Foreskin keratinocyte (primary cell): ENCODE measurements at places on chromosomes 13 and 19.
A peak's percentile ranks its signal among the peaks of the same experiment; 100 is the strongest.

GRCh38 chr13:112241288-112241687 is 134.9 kb upstream of the SPACA7 start:
- no peak for DNase-seq

GRCh38 chr19:17949956-17950309 is 17.0 kb upstream of the KCNN1 start:
- DNase-seq = no peak

GRCh38 chr19:29467824-29468401 is 57.9 kb upstream of the VSTM2B start:
- DNase-seq = peak; percentile 2

- DNase-seq = no peak
Measured at GRCh38 chr13:33145667-33146066, 129.4 kb downstream of the KL start.

DNA sequence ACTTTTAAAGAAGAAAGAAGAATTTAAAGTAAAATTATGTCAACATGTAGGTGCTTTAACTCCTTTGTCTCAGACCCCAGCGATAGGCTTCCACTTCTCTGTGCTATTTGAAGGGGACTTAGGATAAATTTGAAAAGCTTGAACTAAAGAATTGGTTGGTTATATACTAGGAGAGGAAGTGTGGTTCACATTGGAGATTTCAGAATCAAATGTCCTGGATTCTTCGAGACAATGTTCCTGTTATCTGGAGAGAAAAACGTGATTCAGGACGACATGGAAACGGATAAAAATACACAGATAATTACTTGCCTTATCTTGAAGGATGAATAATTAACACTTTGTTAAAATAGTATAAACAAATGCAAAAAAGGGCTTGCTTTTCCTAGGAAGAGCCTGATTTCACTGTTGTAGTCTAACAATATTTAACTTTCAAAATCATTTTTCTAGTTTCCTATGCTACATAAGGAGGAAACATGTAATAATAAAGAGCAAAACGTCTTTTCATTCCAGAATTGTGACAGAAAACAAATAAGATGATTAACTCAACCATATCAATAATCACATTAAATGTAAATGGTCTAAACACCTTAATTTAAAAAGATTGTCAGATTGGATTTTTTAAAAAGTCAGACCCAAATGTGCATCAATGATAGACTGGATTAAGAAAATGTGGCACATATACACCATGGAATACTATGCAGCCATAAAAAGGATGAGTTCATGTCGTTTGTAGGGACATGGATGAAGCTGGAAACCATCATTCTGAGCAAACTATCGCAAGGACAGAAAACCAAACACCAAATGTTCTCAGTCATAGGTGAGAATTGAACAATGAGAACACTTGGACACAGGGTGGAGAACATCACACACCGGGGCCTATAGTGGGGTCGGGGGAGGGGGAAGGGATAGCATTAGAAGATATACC is 724 bp upstream of the ZNF780A start:
- DNase-seq = no peak

DNA sequence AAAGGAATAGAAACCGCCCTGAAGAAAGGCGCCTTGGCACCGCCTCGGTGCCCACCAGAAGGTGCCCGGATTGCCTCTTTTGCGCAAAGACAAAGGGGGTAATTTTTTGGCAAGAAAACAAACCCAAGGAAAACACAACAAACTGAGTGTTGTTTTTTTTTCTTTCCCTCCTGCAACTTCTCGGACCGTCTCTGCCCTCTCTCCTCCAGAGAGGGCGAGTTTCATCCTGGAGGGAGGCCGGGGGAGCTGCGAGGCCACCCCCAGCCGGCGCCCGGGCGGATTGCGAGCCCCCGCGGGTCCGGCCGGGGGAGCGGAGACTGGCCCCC is 2.3 kb downstream of the ZNF536 start:
- no peak for DNase-seq

- DNase-seq = no peak
Measured at GRCh38 chr19:18610556-18611326, 1.9 kb upstream of the TMEM59L start.

DNA sequence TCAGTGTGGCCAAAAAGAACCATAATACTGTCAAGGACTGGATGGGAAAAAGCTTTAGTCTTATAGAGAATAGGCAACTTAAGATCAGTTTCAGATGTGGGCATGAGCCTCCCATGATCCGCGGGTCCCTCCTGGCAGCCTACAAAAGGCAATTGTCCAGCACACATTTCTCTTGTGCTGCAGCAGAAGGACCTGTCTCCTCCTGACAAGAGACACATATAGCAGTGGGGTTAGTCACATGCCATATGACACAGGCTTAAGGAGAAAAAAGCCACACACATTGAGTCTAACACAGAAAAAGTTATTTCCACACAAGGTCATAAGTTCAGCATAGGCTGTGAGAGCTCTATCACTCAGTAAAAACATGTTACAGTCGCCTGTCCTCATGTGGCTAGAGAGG is 1378.7 kb upstream of the PRR20A start:
- no peak for DNase-seq

DNA sequence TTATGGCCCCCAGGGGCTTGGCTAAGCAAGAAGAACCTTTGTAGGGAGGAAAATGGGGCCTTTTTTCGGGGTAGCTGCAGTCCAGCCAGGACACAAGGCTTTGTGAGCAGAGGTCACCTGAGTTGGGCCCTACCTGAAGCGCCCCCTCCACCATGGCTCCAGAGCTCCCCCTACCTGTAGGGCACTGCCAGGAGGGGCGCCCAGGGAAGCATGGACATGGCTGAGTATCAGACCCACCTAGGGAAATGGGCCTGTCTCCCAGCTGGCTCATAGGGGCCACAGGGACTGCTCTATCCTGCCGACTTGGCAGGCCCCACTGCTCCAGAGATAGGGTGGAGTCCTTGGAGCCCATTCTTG is 9.0 kb upstream of the CEBPA start:
- no peak for DNase-seq

- no peak for DNase-seq
Measured at GRCh38 chr13:109657395-109657794, 129.0 kb downstream of the IRS2 start.

GRCh38 chr13:102688306-102688973 is 6.4 kb downstream of the METTL21C start:
- DNase-seq = no peak

DNA sequence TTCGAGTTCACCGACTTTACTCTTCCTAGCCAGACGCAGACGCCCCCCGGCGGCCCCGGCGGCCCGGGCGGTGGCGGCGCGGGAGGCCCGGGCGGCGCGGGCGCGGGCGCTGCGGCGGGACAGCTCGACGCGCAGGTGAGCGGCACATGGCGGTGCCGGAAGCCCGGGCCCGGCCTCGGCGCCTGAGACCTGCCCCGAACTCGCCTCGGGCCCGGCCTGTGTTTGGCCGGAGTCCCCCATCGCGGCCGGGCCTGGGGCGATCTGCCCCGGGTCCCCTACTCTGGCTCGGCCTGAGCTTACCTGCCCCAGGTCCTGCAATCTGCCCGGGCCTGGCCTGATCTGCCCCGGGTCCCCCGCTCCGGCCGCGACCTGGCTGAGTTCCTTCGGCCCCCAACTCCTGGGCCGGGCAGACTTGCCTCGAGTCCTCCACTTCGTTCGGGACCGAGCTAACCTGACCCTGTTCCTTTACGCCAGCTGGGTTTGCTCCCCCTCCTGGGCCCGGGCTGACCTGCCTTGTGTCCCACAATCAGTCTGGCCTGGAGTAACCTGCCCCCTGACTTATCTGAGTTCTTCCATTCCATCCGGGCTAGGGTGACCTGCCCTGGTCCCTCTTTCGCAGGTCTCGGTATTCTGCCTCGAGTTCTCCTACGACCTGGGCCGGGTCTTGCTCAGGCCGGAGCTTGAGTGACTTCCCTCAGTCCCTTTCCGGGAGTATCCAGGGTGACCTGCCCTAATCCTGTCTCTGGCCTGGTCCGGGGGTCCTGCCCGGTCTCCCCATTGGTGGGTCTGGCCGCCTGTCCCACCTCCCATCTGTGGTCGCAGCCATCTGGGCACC is 764 bp downstream of the UPF1 start:
- peak; percentile 11 for DNase-seq

DNA sequence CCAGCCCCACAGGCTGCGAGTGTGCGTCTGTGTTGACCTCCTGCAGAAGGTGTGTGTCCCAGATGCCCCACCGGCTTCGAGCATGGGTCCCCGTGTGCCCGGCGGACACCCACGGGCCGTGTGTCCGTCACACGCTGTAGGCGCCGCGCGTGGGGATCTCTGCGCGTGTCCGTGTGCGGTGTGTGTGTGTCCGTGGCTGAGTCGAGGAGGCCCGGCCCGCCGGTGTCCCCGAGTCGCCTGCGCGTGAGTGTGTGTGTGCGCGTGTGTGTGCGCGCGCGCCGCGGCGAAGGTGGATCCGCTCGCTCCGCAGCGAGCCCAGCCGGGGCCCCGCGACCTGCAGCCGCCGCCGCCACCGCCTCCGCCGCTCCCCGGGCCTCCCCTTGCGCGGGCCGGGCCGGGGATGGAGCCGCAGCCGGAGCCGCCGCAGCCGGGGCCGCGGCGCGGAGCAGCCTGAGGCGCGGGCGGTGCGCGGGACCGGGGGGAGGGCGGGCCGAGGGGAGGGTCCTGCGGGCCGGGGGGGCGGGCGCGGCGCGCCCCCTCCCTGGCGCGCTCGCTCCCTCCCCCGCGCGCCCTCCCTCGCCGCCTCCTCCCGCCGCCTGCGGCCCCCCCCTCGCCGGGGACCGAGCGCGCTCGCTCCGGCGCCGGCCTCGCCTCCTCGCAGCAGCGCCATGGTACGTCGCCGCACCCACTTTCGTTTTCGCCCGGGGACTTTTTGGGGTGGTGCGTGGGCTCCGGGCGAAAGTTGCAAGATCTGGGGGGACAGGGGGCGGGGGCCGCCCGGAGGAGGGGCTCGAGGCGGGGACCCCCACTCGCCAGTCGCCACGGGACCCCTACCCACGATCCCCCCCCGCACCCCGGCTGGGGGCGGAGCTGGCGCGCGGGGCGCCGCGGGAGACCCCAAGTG is 7.1 kb upstream of the NFIC start:
- DNase-seq = no peak

DNA sequence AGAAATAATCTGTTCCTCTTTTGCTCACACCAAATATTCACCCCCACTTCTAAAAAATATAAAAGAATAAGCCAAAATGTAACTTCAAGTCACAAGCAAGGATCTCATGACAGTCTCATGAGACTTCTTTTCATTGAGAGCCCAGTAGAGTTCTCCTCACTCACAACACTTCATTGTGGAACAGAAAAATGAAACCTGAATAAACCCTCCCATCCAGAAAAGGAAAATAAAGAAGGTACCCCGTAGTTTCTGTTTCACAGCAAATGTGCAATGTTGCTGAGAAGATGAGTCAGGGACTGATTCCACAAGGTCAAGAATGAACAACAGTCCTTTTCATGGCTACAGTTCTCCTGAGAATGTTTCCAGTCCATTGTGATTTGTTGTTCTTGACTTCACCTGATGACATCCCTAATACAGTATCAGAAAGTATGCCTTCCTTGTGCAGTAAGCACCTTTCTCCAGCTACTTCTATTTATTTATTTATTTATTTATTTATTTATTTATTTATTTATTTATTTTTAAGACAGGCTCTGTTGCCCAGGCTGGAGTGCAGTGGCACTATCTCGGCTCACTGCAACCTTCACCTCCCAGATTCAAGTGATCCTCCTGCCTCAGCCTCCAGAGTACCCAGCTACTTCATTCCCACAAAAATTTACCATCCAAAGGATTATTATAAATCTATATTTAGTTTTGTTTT is 6.4 kb upstream of the ZNF841 start:
- DNase-seq = no peak

GRCh38 chr19:6412447-6413091 is 12.0 kb downstream of the KHSRP start:
- no peak for DNase-seq

DNA sequence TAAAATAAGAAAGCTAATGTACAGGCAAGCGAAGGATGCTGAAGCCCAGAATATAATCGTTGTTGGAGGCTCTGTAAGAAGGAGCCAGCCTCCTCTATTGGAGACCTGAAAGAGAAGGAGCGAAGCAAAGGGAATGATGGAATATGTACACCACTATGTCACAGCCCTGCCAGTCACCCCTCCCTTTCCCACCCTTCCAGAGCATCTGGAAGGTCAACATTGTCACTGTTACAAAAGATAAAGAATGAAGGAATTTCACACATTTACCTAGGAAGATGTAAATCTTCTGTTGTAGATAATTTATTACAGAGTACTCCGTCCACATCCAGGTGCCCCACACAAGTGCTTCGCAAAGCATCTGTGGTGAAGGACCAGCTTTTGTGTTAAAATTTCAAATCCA is 39.7 kb upstream of the SACS start:
- no peak for DNase-seq

DNA sequence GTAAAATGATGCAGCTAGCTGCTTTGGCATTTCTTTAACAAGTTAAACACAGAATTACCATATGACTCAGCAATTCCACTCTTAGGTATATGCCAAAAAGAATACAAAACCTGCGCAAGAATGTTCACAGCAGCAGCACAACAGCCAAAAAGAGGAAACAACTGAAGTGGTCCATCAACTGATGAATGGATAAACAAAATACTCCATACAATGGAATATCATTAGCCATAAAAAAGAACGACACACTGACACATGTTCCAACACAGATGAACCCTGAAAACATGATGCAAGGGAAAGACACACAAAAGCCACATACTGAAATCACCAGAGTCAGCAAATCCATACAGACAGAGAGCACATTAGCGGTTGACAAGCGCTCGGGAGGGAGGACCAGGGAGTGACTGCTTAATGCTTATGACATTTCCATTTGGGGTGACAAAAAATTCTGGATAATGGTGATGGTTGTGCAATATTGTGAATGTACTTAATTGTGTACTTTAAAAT is 3.0 kb downstream of the PCID2 start:
- DNase-seq = peak; percentile 22

GRCh38 chr19:39296055-39296645 is at the start of gene IFNL1:
Gene IFNL1, plus strand, starts transcription at chr19:39296407. Its CDS starts 15 bp downstream, at chr19:39296422.
- DNase-seq = no peak

GRCh38 chr13:47112205-47112902 is 215.5 kb upstream of the HTR2A start:
- DNase-seq = peak; percentile 56

DNA sequence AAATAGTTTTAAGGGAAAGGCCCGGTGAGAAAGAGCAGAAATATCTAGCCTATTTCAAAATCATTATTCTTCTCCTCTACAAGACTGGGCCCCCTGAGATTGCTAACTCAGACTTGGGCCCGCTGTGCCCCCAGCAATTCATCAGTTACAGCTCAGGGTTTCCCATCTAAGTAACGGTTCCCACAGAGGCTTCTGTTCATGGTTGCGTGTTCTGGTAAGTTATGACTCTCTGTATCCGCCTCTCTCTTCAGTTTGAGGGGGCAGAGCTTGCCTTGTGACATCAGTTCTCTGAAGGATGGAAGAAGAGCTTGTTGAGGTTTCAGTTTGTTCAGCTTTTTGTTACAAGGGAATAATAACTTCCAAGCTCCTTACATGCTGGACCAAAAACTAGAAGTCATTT is 11.6 kb downstream of the ZNF57 start:
- no peak for DNase-seq

DNA sequence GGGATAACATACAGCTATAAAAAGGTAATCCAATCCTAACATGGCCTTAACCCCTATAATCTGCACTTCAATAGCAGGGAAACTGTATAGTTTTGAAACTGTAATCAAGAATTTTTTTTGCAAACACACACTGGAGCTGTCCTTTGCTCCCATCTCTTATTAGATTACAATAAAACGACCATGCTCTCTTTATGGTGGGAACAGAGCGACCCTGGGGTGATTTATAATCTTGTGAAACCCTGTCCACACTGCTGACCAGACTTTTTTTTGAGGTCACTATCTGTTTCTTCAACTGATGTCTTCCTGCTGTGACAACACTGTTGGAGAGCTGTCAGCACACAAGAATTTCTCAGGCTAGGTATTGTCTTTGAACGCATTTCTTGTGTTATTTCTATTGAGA is 35.3 kb downstream of the DACH1 start:
- DNase-seq = no peak

GRCh38 chr13:108786456-108787200 is 157.2 kb downstream of the MYO16 start:
- DNase-seq = no peak
